NCI-H1930 (cell line): ENCODE measurements at places on chromosomes 7 and 10.

DNA sequence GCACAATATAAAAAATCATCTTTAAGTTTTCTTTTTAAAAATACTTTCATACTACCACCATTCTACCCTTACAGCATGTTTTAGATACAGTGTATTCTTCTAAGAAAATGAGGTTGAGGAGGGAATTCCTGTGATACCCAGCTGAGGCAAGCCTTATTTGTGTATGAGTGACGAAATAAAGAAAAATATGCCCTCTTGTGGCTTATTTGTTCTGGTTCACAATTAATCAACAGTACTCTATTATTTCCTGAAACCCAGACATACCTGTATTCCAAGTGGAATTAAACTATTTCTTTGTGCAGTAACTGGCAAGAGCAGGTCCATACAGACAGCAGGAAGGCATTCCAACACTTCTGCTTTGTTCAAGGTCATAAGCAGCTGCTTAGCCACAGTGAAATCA, 4.5 kb upstream of the SEMA3D start:
- peak; percentile 16 for DNase-seq

DNA sequence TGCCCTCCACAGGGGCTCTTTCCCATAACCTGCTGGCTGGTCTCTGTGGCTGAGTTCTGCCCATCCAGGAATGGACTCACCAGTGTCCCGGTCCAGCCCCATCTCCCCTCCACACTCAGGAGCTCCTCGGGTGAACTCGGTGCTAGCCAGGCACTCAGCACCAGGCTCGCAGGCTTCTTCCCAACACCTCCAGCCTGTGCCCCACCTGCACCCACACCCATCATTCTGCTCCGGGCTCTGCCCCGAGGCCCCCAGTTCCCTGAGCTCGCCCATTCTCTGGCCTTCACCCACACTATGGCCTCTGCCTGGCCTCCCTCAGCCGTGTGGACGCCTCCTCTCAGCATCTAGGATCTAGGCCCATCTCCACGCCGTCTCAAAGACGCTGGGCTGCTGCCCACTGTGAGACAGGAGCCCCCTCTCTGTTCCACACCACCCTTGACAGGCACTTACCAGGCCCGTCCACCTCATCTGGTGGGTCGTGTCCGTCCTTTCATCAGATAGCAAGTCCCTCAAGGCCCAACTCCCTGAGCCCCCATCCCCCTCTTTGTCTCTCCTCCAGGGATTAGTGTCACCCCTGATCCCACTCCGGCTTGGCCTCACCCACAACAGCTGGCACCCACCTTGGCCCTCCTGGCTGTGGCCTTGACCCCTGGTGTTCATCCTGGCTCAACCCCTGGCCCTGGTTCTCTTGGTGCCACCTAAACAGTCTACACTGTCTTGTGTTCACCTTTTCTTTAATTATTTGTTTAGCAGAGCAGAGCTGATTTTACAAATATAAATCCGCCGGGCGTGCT, 76.0 kb upstream of the FAM20C start:
- DNase-seq, result no peak

GRCh38 chr10:16852624-16853023, 35.4 kb upstream of the RSU1 start:
- DNase-seq, result no peak

DNA sequence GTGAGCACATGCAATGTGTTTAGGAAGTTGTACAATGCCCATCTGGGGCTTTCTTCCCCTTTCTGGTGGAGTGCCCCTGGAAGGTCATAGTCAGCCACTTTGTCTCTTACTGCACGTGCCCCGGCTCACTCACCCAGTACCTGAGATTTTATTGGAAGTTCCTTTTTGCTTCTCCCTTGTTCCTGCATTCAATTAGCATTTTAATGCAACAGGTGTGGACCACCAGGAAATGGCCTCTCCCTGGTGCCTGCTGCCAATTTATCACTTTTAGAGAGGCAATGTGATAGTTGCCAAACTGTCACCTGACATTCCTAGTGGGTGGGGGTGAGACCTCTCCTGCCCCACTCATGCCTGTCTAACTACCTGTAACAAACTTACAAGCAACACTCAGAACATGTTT, 293.4 kb upstream of the DKK1 start:
- no peak for DNase-seq

- DNase-seq, result no peak
These were observed 212.5 kb upstream of the SH2B2 start for GRCh38 chr7:102073931-102074880.

GRCh38 chr7:66952343-66953043, 31.5 kb downstream of the TMEM248 start:
- no peak for DNase-seq

GRCh38 chr7:123905714-123906113, 19.3 kb upstream of the SPAM1 start:
- DNase-seq, result no peak
